ENCODE measurements at places on chromosomes 13 and 19. TPM values are rescaled to one million over a fixed set of nuclear protein-coding genes. Genes with fewer than 3 reads are reported as not detected.

Gene IGLON5
- total RNA-seq: under 0.01 TPM

Gene DBP
- total RNA-seq: 4.5 TPM

Gene LILRB3
- not detected for total RNA-seq

Gene WDR88
- total RNA-seq: not detected

Gene GRIN3B
- total RNA-seq: 0.13 TPM

Gene FFAR1
- not detected for total RNA-seq

Gene CCDC8
- total RNA-seq: 21.6 TPM

Gene DENND1C
- total RNA-seq: not detected

Gene MIDN
- total RNA-seq: 18.4 TPM

Gene EXOC3L2
- under 0.01 TPM for total RNA-seq

Gene BEST2
- total RNA-seq: not detected

Gene PSMC4
- 72.2 TPM for total RNA-seq

Gene C1QTNF9
- total RNA-seq: not detected

Measured in articular chondrocyte of knee joint (primary cell).